ENCODE measurements at places on chromosomes 2 and 18. TPM values are rescaled to one million over a fixed set of nuclear protein-coding genes. Genes with fewer than 3 reads are reported as not detected.

EN1 gene
- total RNA-seq = not detected

SP140 gene
- not detected for total RNA-seq

SLC4A1AP gene
- 33.8 TPM for total RNA-seq

CERKL gene
- not detected for total RNA-seq

ERICH2 gene
- total RNA-seq = not detected

PXDN gene
- total RNA-seq = 560 TPM

GBX2 gene
- total RNA-seq = 2.6 TPM

EIF2AK3 gene
- total RNA-seq = 22.4 TPM

DAPL1 gene
- total RNA-seq = not detected

PRLH gene
- total RNA-seq = not detected

PCARE gene
- total RNA-seq = not detected

FAHD2A gene
- 14.8 TPM for total RNA-seq

DCC gene
- not detected for total RNA-seq

SERPINB12 gene
- total RNA-seq = not detected

LGALSL gene
- total RNA-seq = 5.9 TPM

CXXC1 gene
- total RNA-seq = 38.5 TPM

MDH1B gene
- total RNA-seq = 0.33 TPM

HOXD1 gene
- total RNA-seq = 16.6 TPM

TMEM200C gene
- not detected for total RNA-seq

VAMP5 gene
- 44.1 TPM for total RNA-seq

ANKRD30BL gene
- total RNA-seq = not detected

FHOD3 gene
- total RNA-seq = under 0.01 TPM

SLC11A1 gene
- under 0.01 TPM for total RNA-seq

MC4R gene
- not detected for total RNA-seq

SANBR gene
- 14.0 TPM for total RNA-seq

CLEC4F gene
- not detected for total RNA-seq

RASGRP3 gene
- total RNA-seq = 117 TPM

SMYD5 gene
- 19.4 TPM for total RNA-seq

GPR45 gene
- total RNA-seq = not detected

WNT10A gene
- not detected for total RNA-seq

USP37 gene
- 9.1 TPM for total RNA-seq

ESPNL gene
- total RNA-seq = not detected

OR6B2 gene
- not detected for total RNA-seq

FSHR gene
- not detected for total RNA-seq

SERPINB8 gene
- total RNA-seq = 25.8 TPM

GPD2 gene
- total RNA-seq = 42.1 TPM

CFAP65 gene
- total RNA-seq = not detected

MYO7B gene
- 0.10 TPM for total RNA-seq

TXNDC2 gene
- total RNA-seq = 0.10 TPM

PLGLB1 gene
- 1.3 TPM for total RNA-seq

SCN3A gene
- not detected for total RNA-seq

AFF3 gene
- under 0.01 TPM for total RNA-seq

LAMA1 gene
- total RNA-seq = 0.33 TPM

AMER3 gene
- not detected for total RNA-seq

ZBTB7C gene
- total RNA-seq = not detected

FAM228A gene
- total RNA-seq = 0.10 TPM

CYTIP gene
- total RNA-seq = not detected

RBKS gene
- 0.86 TPM for total RNA-seq

C2orf80 gene
- total RNA-seq = not detected

CNTNAP5 gene
- not detected for total RNA-seq

INHA gene
- not detected for total RNA-seq

COX7A2L gene
- total RNA-seq = 211 TPM

FEZ2 gene
- 90.5 TPM for total RNA-seq

HDLBP gene
- 753 TPM for total RNA-seq

All from vein endothelial cell (primary cell).